ENCODE measurements at places on chromosomes 16 and 17.

- ATAC-seq, result peak; percentile 96
These were observed 25.4 kb downstream of the PELP1 start for GRCh38 chr17:4678448-4679026.

DNA sequence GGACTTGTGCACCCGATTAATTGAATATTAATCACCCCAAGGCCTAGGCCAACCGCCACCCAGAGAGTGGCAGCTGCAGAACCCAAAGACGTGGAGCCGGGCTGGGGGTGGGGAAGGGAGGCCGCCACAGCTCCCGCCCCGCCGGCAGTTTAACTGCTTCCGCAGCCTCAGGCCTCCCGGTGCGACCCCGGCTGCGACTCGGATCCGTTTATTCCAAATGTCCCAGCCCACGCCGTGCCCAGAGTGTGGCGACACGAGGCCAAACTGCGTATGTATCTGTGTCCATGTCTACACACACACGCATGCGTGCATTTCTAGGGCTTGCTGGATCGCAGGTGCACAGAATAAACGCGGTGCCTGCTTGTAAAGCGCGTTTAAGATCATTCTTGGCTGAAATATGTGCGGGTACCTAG, 802 bp upstream of the TOB1 start:
- peak; percentile 23 for ATAC-seq

DNA sequence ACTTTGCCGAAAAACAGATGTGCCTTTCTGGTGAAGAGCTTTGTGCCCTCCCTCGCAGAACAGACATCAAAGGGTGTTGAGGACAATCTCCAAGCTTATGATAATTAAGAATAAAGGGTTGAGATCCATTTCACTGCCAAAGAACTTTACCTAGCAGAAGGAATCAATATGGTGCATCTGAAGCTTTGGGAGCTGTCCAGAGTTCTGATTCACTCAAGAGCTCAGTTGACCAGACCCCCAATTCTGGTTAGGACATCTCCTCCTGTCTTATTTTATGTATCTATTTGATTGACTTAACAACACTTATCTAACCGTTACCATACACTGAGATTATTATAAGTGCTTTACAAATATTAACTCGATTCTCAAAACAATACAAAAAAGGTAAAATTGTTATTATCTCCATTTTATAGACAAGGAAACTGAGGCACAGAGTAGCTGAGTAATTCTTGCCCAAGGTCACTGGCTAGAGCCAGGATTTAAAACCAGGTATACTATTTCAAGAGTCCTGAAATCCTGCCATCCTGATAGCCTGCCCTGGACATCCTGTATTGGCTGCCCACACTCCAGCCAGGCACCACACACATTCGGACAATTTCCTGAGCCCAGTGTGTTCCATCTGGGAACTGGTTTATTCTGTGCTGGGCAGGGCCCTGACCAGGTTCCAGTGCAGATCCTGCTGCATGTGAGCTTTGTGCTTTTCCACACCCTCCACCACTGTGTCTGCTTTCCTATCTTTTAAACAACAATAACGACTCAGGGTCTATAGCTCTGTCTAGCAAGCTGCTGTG, 29.8 kb downstream of the PITPNM3 start:
- ATAC-seq, result no peak

DNA sequence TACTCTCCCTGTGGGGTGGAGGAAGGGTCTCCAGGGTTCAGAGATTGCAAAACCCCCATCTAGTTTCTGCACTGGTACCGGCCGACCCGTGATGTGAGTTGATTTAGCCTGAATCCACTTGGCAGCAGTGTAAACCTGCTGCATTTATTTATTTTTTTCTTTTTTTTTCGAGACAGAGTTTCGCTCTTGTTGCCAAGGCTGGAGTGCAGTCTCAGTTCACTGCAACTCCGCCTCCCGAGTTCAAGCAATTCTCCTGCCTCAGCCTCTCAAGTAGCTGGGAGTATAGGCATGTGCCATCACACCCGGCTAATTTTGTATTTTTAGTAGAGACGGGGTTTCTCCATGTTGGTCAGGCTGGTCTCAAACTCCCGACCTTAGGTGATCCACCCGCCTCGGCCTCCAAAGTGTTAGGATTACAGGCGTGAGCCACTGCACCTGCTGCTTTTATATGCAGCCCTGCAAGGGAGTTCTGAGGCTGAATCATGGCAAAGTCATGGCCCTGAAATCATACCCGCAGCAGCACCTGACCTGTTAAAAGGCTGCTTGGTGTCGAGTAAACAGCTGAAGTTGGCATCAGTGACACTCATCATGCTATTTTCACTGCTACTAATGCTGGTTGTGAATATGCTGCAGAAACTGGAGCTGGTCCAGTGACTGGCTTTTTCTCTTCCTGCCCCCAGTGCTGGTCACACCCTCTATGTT, 21.4 kb downstream of the DEXI start:
- no peak for ATAC-seq

- no peak for ATAC-seq
These were observed 48.7 kb upstream of the TNRC6C start for GRCh38 chr17:77909816-77910215.

- peak; percentile 92 for ATAC-seq
These were observed 30.5 kb downstream of the SNTB2 start for GRCh38 chr16:69217433-69217832.

DNA sequence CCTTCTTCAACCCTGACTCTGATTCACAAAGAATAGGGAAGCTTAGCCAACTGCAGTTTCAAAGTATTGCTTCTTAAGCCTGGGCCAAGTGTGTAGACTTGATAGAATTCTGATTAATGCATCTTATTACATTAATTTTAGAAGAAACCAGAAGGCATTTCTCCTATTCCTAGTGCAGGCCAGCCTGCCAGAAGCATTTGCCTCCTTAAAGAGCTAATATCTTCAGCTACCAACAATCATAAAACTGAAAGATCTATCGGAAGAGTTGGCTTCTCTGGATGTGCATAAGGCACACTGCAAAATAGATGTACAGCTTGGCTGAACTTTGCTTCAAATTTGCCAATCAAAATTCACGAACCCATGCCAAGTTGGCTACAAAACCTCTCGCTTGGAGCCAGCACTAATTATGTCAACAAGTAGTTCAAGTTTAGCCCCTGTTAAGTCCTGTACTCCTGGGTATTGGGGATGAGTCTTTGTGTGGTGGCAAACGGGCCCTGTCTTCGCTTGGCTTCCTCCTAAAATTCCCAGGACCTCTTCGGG, 717.8 kb downstream of the WWOX start:
- ATAC-seq, result no peak

DNA sequence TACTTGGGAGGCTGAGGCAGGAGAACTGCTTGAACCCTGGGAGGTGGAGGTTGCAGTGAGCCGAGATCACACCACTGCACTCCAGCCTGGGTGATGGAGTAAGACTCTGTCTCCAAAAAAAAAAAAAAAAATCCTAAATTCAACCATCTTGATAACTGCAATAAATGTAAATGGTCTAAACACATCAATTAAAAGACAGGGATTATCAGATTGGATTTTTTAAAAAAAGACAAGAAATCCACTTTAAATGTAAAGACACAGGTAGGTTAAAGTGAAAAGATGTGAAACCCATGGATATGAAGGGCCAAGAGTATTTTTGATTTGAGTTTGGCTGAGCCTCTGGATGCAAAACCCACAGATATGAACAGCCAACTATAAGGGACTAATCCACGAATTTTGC, 64.2 kb upstream of the ATP2A3 start:
- no peak for ATAC-seq

DNA sequence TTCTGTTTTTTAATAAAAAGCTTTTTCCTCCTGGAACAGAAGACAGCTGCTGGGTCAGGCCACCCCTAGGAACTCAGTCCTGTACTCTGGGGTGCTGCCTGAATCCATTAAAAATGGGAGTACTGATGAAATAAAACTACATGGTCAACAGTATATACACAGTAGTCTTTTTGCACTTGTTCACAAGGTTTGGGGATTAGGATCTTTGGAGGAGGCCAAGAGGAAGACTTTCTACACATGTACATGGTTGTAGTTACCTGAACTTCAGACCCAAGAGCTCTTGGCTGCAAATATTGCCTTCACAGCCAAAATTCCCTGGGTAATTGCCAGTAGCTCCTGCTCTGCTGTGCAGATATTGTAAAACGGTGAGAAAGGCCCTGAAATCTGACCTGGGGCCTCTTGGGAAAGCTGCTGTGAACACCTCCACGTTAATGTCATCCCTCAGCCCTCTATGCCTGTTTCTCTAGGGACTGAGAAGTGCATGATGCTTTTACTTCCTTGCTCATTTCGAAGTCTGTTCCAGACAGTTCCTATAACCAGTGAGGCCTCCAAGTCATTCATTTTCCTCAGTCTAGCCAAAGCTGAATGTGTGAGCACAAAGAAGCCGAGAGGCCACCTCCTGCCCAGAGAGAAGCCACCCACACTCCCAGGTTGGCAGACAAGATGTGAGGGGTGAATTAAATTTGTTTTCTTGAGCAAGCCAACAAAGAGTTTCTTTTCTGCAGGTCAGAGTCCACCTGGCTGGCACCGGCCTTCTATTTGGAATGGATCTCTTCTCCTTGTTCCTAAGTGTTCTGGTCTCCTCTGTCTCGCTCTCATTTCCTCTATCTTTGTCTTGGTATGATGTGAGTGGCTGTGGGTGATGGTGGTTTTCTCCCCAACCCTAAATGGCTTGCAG, 15.9 kb downstream of the ANKRD40 start:
- no peak for ATAC-seq

- ATAC-seq, result no peak
These were observed 44.5 kb downstream of the ZNRF1 start for GRCh38 chr16:75043175-75043895.

DNA sequence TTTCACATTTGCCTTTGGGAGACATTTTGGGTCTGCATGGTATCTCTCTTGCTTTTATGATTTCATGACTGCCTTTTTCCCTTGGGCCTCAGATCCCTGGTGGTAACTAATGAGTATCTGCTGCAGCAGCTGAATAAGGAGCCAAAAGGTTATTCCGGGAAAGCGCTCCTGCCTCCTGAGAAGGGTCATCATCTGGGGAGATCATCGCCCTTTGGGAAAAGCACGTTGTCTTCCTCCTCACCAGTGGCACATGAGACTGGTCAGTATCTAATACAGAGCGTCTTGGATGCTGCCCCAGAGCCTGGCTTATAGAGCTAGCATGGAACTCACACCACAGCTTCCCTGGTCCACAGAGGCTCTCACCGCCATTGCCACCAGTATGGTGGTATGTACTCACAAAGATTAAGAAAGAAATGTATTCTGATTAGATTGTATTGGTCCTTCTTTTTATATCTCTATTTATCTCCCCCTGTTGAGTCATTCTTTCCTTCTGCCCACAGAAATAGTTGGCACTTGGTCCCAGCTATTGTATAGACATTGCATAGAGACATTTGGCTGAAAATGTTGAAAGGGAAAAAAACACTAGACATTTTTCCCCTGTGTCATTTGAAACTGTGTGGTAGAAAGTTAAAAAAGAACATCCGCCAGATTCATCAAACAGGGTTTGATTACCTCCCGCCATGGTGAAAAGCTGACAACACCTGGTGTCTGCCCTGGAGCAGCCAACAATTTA, 8.4 kb downstream of the TPPP3 start:
- no peak for ATAC-seq

DNA sequence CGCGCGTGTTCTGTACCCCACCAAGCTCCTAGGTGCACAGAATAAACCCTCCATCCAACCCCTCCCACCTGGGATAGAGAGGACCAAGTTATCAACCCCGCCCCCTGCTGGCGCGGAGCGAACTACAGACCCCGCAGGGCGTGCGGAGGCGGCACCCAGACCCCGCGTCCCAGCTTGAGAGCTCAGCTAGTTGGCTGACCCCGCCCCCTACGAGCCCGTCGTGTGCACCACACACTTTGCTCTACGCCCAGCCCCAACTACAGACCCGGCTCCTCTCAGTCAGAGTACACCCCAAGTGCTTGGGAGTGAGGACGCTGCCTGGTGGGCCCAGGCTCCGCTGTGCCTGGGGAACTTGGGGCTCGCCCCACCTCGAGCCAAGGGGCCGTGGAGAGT, 1.5 kb downstream of the GRIN2A start:
- no peak for ATAC-seq

DNA sequence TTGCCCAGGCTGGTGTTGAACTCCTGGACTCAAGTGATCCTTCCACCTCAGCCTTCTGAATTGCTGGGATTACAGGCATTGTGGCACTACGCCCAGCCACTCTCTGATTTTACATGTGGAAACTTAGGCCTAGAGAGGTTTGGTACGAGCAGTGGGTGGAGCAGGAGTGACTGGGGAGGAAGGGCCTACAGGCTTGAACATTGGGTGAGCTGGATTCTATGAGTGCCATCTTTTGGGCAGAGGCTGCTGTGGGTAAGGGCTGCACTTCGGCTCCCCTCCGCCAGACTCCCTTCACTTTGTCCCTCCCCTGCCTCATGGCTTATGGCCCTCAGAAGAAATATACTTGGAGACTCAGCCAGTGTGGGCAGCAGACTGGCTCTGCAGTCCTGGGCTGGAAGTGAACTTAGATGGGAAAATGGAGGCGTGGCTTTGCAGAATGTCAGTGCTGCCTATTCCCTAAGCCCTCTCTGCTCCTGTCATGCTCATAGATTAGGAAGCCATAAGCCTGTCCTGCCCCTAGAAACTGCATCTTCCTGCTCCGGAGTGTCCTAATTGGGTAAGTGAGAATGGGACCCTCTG, 9.5 kb upstream of the MRC2 start:
- ATAC-seq, result no peak

GRCh38 chr17:80262291-80262690, 1.6 kb downstream of the RNF213 start:
- ATAC-seq, result no peak
